ENCODE measurements at places on chromosomes 7 and 10.

GRCh38 chr10:69372126-69372980 is 44.4 kb downstream of the TACR2 start:
- DNase-seq, result no peak

DNA sequence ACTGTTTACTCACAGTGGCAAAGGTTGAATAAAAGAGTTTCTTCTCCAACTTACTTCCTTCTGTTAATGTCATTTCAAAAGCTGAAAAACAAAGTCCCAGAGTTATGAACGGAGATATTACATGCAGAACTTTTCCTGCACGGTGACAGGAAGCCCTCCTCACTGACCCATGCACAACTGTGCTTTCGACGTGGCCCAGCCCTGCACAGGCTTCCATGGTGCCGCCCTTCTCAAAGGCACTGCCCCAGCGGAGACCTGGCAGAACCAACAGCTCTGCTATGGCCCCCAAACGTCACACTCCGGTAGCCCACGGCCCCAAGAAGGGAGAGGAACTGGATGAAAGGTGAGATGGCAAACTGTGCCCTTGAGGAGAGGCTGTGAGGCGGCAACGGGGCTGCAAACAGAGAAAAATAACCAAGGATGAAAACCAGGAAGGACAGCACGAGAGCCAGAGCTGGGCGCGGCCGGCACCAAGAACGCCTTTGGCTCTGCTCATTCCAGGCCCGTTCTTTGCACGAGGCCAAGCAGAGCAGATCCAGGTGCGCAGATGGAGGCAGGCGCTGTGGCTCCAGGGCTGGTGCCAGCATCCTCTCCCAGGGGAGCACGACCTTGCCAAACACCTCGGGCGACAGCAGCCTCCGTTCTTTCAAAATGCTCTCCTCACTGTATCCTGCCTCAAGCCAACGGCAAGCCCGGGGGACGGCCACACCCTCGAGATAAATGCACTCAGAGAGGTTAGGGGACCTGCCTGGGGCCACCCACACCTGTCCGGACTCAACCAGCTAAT is 7.0 kb upstream of the FUOM start:
- DNase-seq, result no peak

DNA sequence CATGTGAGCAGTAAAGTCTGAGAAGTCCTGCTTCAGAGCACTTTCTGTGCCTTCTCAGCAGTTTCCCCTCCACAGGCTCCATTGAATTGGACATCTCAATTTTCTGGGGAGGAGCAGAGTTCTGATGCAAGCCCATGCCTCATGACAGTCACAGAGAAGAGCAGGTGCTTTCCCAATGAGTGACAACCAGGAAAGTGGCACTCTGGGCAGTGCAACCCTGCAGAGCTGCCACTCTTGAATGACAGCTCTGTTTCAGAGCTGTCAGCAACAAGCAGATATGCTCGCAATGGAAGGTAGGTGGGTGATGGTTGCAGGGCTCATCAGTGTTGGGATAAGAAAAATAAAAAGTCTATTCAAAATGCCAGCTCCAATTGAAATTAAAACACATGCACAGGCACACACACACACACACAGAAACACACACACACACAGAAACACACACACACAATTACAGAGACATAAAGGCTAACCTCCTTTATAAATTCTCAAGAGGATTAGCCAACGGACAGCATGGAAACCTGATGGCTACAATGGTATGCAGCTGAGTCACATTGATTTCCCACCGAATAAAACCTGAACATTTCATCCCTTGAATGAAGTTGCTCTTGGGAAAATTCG is 50.5 kb downstream of the C10orf67 start:
- DNase-seq, result no peak

- no peak for DNase-seq
These were observed 2.7 kb downstream of the LRRC20 start for GRCh38 chr10:70379581-70380176.

- no peak for DNase-seq
These were observed 8.6 kb downstream of the TSPAN13 start for GRCh38 chr7:16762177-16762576.

DNA sequence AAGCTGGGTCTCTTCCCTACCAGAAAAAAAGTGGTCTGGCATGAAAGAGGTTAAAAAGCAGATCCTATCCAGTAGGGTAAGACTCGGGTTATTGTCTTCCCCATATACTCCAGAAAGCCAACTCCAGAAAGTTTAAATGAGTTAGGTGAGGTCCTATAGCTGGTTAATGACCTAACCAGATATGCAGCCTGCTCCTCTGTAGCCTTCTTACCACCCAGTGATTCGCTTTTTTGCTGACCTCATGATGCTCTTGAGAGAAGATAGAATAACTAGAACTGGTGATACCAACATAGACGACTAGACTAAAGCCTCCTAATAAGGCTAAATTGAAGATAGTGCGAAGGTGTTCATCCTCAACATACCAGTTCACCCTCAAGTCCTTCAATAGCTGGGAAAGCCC is 675 bp upstream of the GIMAP1 start:
- no peak for DNase-seq

DNA sequence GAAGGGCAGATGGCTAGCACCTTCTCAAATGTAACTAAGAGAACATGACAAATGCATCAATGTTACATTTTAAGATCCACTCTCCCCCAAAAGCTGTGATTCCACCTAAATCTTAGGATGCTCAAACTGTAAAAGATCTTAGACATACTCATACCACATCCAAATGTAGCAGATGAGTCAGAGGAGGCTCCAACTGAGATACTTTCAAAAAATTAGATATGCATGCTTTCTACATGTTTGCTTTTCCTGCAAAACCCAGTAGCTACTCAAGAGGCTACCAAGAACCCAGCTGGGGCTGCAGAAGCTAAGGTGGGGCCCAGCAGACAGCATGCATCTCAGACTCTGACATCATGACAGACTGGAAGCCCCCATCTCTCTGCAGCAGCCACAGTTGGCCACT is 31.4 kb upstream of the FRMD4A start:
- no peak for DNase-seq

DNA sequence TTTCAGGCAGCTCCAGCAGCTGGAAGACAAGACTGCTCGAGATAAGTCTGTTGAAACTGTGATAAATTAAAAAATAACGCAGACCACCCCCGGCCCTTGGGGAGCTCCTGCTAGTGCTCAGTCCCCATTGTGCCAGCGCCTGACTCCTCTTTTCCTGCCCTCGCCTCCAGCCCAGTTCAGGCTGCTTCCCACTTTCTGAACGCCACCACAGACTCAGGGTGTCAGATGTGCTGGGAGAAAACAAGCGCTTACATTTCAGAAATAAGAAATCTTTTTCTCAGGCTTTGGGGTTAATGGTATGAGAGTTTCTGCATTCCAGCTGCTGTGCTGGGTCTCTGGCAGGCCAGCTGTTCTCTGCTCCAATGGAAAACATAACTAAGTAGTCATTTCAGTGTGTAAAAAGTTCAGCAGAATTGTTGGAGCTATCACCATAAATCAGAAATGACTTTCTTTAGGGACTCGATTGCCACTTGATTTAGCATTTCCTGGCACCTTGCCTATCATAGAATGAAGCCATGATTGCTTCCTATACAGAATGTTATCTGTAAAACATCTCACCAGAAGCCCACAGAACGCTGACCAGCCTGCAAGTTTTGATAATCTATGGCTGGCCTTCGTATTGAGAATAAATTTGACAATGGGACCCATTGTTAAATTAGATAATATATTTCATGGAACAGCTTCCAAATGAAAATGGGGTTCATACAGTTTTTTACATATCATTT is 257.0 kb upstream of the ZNF32 start:
- DNase-seq, result no peak

DNA sequence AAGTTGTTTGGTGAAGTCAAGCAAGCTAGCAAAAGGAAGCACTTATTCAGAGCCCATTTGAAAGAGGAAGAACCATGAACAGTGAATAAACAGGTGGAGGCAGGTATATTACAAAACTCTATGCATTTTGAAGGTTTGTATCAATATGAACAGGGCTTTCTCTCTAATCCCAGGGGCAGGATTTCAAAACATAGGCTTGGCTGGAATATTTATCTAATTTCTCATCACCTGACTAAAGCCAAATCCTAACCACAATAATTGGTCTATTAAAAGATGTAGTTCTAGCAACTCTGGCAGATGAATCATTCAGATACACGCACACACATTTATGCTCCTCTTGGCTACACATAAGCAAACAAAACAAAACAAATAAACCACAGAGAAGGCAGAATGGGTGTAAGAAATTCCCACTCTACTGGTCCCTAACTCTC is 554.4 kb downstream of the INHBA start:
- DNase-seq, result no peak

DNA sequence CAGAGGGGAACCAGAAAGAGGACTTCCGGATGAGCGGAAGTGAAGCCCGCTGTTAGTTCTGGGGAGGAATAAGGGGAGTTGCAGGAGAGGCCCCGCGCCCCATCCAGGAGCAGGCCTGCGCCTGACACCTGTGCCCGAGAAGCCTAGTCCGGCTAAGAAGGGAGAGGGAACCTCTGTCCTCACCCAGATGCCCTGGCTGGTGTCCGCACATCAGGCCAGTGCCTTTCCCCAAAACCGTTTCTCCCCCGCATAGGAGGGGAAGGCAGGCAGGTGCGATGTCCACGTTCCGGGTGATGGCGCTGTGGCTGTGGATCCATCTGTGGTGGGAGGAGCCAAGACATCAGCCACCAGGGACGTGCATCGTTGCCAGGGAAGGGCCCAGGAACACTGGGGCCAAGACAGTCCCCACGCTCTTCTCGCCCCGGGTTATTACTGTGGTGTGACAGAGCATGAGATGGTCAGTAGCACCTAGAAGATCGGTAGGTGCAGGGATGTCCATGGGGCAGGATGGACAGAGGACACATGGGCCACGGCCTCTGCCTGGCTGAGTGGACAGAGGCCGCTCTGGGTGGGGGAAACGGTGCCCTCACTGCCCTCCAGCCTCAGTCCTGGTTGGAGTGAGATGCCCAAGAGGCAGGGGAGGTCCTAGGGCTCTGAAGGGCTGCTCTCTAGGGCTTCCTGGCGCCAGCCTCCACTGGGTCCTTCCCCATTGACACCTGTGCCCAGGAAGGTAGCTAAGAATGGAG is 262.7 kb downstream of the CELF2 start:
- DNase-seq, result no peak

GRCh38 chr10:44180321-44181168 is 204.4 kb downstream of the CXCL12 start:
- no peak for DNase-seq

- no peak for DNase-seq
These were observed 64.3 kb upstream of the MDFIC start for GRCh38 chr7:114857605-114858004.
